Activated naive CD4-positive, alpha-beta T cell treated with anti-CD3 and anti-CD28 coated beads, Interleukin-2, amount 10 ng/mL, durations not matched to agents 5 hours and 36 hours (primary cell): ENCODE measurements at places on chromosomes 7 and 10. TPM values are rescaled to one million over a fixed set of nuclear protein-coding genes. Genes with fewer than 3 reads are reported as not detected.

Gene IFIT3
- total RNA-seq: 3.1 TPM

Gene NEUROD6
- not detected for total RNA-seq

Gene ZNF92
- total RNA-seq: 16.7 TPM

Gene PKD2L1
- total RNA-seq: not detected

Gene PDE1C
- not detected for total RNA-seq

Gene LRRC18
- not detected for total RNA-seq

Gene NKX2-3
- total RNA-seq: not detected

Gene TIAL1
- 161 TPM for total RNA-seq

Gene GNB2
- 206 TPM for total RNA-seq

Gene CFAP70
- total RNA-seq: 0.72 TPM

Gene PRRT4
- total RNA-seq: 0.34 TPM

Gene IGF2BP3
- 0.41 TPM for total RNA-seq

Gene PCLO
- not detected for total RNA-seq

Gene CHST15
- 0.14 TPM for total RNA-seq

Gene SLC29A4
- total RNA-seq: 0.48 TPM

Gene MMRN2
- total RNA-seq: not detected

Gene C10orf67
- 0.17 TPM for total RNA-seq

Gene SCART1
- total RNA-seq: 3.3 TPM

Gene RGS10
- 162 TPM for total RNA-seq

Gene FKBP6
- not detected for total RNA-seq

Gene GIMAP5
- total RNA-seq: 139 TPM

Gene MRC1
- not detected for total RNA-seq

Gene MINPP1
- total RNA-seq: 7.8 TPM

Gene IL6
- 7.1 TPM for total RNA-seq

Gene LRRC17
- total RNA-seq: not detected

Gene GNG11
- not detected for total RNA-seq

Gene MALRD1
- total RNA-seq: not detected

Gene ANKRD16
- total RNA-seq: 6.2 TPM

Gene NRAP
- total RNA-seq: not detected

Gene GBX1
- not detected for total RNA-seq

Gene SAP25
- 37.0 TPM for total RNA-seq

Gene IFIT1B
- total RNA-seq: not detected

Gene SEMA3C
- total RNA-seq: not detected

Gene SLC29A3
- 3.4 TPM for total RNA-seq

Gene CNOT4
- 22.2 TPM for total RNA-seq

Gene PSMG3
- total RNA-seq: 26.2 TPM

Gene CLDN3
- total RNA-seq: not detected

Gene AZGP1
- not detected for total RNA-seq

Gene ELFN1
- total RNA-seq: 0.05 TPM
